NCI-H748 treated with DMSO at 0.1 percent for 48 hours (cell line): ENCODE measurements at places on chromosomes 5 and 9.
A peak's percentile ranks its signal among the peaks of the same experiment; 100 is the strongest.

- no peak for DNase-seq
Measured at GRCh38 chr5:88154891-88155290, 113.8 kb downstream of the TMEM161B start.

- DNase-seq = no peak
Measured at GRCh38 chr5:169838688-169839087, 141.6 kb downstream of the INSYN2B start.

- DNase-seq = no peak
Measured at GRCh38 chr5:128257076-128257475, 173.5 kb downstream of the SLC12A2 start.

DNA sequence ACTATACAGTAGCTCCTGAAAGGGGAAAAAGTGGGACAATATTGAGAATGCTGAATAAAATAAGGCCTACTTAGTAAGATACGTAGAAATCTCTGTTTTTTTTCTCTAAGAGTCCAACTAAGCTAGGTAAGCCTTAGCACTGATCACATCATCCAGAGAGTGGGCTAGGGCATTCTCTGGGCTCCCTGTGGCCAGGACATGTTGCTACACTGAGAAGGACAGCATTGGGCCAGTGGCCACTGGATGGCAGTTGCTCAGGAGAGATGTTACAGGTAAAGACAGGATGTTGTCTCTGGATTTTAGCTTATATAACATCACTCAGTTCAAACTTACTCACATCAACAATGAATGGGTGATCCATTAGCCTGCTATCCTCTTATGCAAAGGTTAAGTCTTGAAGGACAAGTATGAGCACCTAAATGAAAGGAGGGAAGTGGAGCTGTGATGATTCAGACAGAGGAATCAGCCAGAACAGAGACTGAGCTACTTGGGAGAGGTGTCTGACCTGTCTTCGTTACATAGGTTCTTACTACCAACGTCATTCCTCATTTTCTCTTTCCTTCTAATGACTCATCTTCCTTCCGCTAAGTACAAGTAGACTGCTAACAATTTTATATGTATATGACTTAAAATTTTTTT lies 226.6 kb upstream of the ADCY2 start:
- no peak for DNase-seq

- no peak for DNase-seq
Measured at GRCh38 chr5:118468085-118468484, 520.3 kb downstream of the DTWD2 start.

GRCh38 chr9:1460143-1460769 lies 410.1 kb downstream of the DMRT2 start:
- DNase-seq = peak; percentile 67
